ENCODE measurements at places on chromosomes 4 and X.

DNA sequence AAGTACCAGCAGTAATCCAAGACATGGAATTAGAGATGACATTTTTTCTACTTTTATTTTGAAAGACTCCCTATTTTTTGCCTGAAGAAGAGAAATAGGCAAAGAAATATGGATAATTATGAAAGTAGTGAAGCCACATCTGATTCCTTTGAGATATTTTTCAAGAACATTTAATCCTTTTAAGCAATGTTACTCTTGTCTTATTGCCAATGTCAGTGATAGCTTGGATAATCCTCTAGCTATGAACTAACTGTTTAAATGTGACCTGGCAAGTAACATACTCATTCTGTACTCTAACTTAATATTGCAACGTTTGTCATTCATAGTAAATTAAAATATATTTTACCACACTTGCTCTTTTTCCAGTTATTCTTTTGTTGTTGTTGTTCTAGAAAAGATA lies 181.3 kb downstream of the VEGFC start:
- no peak for DNase-seq

DNA sequence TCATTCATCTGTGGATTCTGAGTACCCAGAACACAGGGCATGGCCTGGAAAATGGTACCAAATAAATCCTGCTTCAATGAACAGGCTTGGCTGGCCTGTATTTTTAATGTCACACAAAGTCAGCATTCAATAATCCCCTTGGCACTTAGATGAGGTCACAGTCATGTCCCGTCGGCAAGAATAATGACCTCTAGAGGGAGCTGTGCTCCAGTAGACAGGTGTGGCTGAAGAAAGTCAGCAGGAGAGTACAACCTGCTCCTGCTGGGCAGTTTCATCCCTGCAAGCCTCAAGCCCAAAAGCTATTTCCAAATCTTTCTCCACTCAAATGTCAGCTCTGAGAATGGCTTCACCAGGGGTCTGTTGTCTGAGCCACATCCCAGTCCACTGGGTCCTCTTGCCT lies 404.0 kb upstream of the F9 start:
- DNase-seq = no peak

DNA sequence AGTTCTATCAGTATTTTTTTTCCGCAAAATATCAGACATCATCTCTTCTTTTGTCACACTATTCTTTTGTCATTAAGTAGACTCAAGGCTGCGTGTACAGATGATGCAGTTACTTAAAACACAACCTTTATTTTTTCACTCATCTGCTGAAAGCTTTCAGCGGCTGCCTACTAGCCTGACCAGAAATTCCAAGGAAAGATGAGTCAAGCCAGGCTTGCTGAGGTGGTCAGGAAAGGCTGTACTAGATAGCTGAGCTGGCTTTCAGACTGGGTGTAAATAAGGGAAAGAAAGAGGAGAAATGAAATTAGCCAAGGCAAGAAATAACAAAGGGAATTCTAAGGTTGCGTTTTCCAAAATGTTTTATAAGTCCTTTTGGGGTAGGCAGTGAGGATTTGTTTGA lies 17.9 kb downstream of the STK26 start:
- DNase-seq = no peak

GRCh38 chr4:102819588-102820365 lies 7.6 kb downstream of the UBE2D3 start:
- no peak for DNase-seq

Measured in DMS79 (cell line).